ENCODE measurements at places on chromosomes 12 and 14.

DNA sequence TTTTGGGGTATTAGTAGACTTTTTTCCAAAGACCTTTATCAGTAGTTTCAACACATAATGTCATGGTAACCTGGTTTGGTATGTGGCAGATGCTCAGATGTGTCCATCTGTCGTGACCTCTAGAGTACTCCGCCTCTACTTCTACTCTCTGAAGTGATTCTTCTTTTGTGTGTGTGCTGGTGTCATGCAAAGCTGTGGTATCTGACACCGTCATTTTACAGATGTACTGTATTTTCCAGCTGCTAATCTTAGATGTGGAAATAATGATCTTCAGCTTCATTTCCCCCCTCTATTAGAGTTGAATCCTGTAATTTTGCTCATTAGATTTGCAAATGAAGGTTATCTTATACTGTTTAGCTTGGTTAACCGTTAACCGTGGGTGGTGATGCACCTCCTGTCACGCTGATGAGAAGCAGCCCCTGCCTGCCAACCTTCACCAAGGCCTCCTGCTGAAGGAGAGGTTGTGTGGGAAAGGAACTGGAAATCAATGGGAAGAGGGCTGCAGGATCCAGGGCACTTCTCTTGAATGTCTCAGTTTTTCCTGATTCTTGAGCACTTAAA is 222.4 kb upstream of the AMIGO2 start:
- DNase-seq, result no peak

DNA sequence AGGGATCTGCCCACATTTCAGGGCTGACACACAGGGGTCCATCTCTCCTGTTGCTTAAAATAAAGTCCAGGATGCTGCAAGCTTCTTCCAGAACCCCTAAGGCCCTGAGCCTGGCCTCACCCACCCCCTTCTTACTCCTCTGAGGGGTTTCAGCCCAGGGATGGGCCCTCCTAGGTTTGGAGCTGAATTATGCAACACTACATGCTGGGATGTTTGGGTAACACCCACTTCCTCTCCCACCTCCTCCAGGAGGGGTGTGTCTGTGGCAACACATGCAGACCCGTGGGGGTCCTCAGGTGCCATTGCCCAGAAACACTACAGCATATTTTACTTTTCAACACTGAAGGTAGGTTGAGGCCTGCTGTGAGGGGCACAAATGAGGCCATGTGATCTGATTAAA is 5.4 kb downstream of the FBLN5 start:
- no peak for DNase-seq

DNA sequence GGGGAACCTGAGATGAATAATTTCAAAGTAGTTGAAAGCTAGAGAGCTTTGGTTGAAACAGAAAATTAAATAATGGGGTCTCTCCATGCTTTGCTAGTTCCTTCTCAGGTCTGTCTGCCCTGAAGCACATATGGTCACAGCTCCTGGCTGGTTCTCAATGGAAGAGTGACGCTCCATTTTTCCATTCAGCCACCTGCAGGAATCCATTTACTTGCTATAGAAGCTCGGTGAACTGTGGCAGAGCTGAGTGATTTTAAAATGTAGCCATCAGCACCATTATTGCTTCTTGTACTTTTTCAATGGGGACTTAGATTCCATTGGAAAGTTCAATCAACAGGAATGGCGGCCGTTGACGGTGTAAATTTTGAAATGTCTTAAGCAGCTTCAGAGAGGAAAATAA is 525.2 kb downstream of the GLT1D1 start:
- DNase-seq, result no peak

DNA sequence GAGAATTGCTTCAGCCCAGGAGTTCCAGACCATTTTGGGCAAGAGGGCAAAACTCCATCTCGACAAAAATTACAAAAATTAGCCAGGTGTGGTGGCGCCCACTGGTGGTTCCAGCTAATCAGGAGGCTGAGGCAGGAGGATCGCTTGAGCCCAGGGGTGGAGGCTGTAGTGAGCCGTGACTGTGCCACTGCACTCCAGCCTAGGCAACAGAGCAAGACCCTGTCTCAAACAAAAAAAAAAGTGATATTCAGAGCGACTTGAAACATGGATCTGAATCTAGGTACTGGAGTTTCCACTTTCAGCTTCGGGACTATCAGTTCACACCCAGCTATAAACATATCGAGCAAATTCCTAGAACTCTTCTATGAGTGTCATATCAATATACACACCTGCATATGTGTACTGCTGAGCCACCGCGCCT is 16.3 kb upstream of the RNF34 start:
- no peak for DNase-seq

- peak; percentile 61 for DNase-seq
These were observed 18.7 kb downstream of the ZBTB39 start for GRCh38 chr12:56987551-56988053.

DNA sequence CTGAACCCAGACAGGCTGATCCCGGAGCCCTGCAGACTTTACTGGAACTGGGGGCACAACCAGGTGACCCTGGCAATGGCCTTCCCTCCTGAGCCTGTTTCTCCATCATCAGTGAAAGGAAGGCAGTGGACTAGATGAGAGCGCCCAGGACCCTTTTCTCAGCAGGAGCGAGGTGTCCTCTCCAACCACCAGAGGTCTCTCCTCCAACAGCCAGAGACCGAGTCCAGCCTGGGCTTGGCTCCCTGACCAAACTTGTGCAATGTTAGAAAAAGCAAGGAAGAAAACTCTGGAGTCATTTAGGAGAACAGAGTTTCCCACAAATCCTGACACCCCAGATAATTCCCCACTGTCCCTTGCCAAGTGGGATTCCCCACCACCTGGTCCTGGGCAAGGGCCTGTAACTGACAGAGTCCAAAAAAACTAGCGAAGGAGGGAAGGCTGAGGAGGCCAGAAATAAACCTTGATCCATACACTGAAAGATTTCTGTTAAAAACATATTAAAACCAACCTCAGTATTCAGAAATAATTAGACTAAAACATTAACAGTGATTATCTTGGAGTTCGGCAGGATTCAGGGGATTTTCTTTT is 9.0 kb downstream of the RPS6KL1 start:
- DNase-seq, result peak; percentile 74

DNA sequence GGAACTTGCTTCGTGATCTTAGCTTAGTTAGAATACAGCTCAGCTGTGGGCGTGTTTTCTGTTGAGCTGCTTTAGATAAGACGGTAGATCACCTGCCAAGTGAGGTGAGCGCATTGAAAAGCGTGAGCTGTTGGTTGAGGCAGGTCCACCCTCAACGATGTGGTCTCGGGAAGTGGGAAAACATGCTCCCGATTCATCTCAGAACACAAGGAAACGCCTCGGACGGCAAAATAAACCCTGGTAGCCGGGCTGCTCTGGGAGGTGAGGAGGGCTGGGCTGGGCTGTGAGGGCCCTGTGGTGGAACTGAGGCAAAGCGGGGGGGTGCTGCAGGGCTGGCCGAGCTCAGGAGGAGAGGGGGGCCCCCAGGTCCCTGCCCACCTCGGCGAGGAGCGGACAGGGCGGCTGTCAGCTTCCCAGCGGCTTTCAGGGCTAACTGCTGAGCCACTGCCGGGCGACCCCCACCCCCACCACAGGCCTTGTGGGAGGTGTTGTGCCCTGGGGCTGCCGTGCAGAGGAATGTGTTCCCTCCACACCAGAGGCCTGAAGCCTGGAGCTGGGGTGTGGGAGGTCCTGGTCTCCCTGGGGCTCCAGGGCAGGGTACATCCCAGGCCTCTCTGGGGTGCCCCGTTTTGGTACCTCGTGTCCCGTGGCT is 30.7 kb downstream of the NOC4L start:
- no peak for DNase-seq

- no peak for DNase-seq
These were observed 13.6 kb upstream of the TBC1D30 start for GRCh38 chr12:64810831-64811230.

GRCh38 chr14:77097006-77097699 is 905 bp upstream of the CIPC start:
- peak; percentile 49 for DNase-seq

- DNase-seq, result no peak
These were observed 239.8 kb downstream of the RGS6 start for GRCh38 chr14:72172049-72172448.

GRCh38 chr14:34693228-34693939 is 21.0 kb downstream of the CFL2 start:
- no peak for DNase-seq

DNA sequence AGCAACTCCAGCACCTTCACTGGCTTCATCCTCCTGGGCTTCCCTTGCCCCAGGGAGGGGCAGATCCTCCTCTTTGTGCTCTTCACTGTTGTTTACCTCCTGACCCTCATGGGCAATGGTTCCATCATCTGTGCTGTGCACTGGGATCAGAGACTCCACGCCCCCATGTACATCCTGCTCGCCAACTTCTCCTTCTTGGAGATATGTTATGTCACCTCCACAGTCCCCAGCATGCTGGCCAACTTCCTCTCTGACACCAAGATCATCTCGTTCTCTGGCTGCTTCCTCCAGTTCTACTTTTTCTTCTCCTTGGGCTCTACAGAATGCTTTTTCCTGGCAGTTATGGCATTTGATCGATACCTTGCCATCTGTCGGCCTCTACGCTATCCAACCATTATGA is 6.8 kb downstream of the OR11G2 start:
- DNase-seq, result no peak

- DNase-seq, result no peak
These were observed 126.8 kb upstream of the NRXN3 start for GRCh38 chr14:78043349-78043748.

DNA sequence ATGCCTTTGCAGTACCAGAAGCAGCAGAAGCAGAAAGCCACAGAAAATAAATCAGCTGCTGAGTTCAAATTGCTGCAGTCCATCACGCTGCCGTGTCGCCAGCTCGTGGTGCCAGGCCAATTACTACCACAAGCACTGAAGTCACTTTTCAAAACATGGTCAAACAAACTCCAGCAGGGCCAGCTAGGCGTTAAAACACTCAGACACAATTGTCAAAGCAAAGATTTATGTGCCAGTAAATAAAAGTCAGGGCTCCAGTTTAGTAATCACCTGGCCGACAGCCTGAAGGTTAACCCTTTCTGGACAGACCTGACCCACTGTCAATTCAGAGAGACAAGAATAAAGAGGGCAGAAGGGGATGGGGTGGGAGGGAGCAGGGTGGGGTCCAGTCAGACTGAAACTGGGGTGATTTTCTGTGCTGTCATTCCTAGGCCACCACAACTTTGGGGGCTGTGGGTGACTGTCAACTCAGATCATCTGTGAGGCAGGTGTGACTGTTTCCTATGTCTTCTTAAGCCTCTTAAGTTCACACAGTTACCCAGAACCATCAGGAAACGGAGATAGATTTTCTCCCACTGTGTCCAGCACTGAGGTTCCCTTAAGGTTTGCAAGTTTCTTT is 109.8 kb upstream of the FUT8 start:
- DNase-seq, result no peak

DNA sequence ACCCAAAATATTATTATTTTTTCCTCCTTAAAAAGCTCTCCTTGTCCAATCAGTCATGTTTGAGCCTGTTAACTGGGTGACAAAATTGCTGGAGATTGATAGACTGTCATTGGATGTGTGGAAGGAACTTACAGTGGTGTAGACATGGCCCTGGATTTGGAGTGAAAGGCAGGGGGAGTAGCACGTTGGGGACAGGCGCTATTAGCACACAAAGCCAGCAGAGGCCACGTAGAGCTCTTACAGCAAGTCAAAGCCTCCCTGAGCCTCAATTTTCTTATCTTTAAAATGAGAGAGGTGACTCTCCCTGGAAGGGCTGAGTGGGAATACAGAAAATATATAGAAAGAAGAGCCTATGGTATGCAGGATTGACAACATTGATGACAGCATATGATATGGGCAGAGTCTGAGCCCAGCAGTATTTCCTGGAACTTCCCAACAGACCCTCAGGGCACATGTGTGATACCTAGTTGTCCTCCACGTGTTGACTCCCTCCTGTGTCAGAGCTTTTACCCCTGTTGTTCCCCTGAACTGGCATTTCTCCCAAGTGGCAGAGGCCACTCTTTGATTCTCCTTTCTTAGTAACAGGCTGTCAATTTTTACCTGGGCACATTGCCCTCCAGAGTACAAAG is 504.9 kb downstream of the VRK1 start:
- no peak for DNase-seq

DNA sequence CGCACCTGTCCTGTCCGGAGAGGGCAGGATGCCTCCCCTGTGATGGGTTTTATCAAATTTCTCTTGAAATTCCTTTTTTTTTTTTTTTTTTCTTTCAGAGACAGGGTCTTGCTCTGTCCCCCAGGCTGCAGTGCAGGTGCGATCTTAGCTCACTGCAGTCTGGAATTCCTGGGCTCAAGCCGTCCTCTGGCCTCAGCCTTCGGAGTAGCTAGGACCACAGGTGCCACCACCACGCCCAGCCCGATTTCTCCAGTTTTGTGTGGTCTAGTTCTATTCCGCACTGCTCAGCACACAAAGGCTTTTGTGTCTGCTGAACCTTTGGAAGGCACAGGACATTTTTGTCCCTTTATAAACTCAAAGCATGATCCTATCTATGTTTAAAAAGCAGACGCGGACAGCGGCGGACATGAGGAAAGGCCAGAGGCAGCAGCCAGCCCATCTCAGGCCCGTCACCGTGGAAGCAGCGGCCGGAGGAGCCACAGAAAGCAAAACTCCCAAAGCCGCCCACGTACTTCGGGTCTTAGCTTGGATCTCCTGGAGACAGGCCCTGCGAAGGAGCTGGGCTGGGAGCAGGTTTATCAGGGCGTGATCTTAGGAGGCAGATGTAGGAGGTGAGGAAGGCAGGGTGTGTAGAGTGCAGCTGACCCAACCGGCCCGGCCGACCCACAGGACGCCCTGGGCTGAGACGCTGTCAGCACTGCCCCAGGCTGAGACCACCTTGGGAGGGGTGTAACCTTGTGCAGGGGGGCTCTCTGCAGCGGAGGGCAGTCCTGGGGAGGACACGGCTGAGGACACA is 30.9 kb upstream of the FBRSL1 start:
- no peak for DNase-seq

GRCh38 chr12:85308374-85308773 is 28.4 kb downstream of the ALX1 start:
- no peak for DNase-seq

DNA sequence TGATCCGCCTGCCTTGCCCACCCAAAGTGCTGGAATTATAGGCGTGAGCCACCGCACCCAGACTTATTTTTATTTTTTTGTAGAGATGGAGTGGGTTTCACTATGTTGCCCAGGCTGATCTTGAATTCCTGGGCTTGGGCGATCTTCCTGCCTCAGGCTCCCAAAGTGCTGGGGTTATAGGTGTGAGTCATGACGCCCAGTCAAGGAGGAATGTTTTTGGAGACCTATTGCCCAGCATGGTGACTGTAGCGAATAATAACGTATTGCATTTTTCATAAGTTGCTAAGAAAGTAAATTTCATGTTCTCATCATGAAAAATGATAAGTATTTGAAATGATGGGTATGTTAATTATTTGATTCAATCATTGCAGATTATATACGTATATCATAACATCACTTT is 46.5 kb downstream of the TEAD4 start:
- DNase-seq, result peak; percentile 15

- no peak for DNase-seq
These were observed 32.4 kb downstream of the ANO2 start for GRCh38 chr12:5912437-5913334.
